ENCODE measurements at places on chromosomes 1 and 21.

- no peak for DNase-seq
Observed at GRCh38 chr1:78102916-78103315, 57.1 kb downstream of the GIPC2 start.

DNA sequence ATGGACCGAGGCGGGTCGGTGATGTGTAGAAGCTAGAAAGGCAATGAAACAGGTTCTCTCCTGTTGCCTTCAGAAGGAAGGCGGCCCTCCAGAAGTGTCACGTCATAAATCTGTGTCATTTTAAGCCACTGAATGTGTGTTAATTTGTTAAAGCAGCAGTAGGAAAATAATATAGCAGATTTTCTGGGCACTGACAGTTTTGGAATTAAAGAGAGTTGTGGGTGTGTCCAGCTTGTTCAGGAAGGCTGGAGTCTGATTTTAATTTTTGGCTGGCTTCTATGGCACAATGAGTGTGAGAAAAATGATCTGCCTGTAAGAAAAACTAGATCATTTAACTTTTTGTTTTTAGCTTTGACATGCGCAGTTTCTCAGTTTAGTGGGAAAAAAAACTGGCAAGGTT lies 177.3 kb downstream of the EDEM3 start:
- DNase-seq = no peak

- DNase-seq = no peak
Observed at GRCh38 chr1:226875641-226876295, 5.4 kb downstream of the PSEN2 start.

- no peak for DNase-seq
Observed at GRCh38 chr1:203401199-203401877, 50.4 kb upstream of the FMOD start.

DNA sequence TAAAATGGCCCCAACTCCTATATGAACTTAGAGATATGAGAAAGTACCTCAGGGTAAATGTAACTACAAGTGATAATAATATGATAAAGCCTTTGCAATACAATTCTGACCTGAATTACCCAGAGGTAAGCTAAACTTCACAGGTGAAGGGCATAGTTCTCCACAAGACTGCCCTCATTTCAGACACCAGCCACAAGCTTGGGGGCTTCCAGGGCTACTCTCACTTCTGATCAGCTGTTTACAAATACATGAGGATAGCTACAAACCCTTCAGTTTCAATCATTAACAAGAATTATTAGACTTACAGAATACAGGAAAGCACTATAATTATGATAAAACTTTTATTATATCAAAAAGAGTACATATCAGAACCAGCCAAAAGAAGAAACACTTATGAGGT lies 18.7 kb upstream of the DPH5 start:
- DNase-seq = no peak
